ENCODE measurements at places on chromosomes 7 and 10.

GRCh38 chr7:151705636-151706276 is 171.2 kb downstream of the PRKAG2 start:
- no peak for DNase-seq

DNA sequence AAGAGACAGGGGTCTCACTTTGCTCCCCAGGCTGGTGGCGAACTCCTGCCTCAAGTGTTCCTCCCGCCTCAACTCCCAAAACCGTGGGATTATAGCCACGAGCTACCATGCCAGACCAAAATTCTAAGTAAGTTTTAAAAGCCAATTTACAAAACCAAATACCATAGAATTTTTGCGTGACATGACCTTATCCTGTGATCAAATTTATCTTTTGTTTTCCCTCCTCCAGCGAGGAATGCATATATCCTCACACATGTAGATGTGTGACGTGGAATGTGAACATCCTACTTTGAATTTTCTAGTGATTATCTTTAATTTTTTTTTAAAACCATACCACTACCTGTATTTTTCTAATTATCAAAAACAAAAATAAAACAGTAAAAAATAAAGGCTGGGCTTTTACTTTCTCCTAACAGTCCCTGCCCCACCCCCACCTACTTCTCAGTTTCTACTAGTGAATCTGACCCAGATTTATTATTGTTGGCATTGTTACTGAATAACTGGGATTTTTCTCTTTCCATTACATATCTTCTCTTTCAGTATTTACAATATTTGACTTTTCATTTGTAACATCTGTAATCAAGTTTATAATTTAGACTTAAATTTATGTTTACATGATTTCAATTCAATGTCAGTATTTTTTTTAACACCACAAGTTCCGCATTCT is 26.0 kb downstream of the CYTH3 start:
- no peak for DNase-seq

DNA sequence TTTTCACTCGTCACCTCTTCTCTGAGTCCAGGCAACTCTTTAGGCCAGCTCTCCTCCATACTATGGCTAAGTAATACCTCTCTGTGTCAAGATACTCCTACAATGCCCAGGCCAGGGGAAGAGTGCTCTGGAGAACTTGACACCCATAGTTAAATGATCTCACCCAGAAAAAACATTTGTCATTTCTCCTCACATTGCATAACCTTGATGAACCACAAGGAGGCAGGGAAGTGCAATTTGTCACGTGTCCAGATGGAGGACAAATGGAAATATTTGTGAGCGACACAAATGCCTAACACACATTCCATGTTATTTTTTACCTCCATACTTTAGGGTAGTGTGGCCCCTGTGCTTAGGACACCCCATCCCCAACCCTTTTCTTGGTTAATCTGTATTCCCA is 78.3 kb downstream of the HTR7 start:
- DNase-seq: no peak

DNA sequence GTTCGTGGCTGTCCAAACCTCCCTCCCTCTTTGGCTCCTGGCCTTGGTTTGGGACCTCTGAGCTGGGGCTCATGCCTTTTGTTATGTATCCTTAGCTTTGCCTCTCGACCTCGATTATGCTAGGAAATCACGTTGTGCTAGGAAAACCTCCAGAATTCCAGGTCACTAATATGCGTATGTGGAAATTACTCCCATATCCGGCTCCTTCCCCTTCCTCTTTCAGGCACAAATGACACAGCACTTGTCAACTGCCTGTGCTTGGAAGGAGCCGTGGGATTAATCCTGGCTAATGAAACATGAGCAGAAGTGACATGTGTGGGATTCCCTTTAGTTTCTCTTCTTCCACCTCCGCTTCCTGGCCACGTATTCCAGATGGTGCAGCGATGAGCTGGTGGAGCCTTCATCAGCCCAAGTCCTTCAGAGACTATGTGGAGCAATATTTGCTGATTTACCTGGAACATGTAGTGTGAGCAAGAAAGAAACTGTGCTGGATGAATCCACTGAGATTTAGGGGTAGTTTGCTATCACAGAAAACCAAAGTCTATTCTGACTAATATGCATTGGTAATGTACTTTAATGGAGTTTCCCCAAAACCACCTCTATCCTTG is 149.2 kb downstream of the REEP3 start:
- no peak for DNase-seq

DNA sequence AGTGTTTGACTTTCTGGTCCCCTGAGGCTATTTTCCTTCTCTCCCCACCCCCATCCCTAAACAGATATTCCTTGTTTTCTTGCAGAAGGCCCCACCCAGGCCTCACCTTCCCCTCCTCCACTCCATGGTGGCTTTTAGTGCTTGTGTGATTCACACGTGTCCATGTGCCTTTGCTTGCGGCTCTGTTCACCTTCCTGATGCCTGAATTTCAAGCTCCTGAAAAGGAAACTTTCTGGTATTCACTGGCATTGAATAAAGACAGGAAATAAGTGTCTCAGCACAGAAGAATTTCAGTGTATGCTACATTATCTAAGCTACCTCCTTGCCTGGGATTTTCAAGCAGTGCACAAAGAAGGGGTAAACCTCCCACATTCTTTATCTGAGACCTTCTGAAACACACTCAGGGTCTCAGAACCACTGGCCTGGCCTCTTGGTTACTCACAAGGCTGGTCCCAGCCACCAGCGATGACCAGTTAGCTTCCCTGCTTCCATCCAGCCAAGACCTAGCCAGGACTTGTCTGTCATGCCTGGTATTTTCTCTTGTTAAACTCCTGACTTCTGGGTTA is 17.2 kb upstream of the UBE2H start:
- DNase-seq: no peak

DNA sequence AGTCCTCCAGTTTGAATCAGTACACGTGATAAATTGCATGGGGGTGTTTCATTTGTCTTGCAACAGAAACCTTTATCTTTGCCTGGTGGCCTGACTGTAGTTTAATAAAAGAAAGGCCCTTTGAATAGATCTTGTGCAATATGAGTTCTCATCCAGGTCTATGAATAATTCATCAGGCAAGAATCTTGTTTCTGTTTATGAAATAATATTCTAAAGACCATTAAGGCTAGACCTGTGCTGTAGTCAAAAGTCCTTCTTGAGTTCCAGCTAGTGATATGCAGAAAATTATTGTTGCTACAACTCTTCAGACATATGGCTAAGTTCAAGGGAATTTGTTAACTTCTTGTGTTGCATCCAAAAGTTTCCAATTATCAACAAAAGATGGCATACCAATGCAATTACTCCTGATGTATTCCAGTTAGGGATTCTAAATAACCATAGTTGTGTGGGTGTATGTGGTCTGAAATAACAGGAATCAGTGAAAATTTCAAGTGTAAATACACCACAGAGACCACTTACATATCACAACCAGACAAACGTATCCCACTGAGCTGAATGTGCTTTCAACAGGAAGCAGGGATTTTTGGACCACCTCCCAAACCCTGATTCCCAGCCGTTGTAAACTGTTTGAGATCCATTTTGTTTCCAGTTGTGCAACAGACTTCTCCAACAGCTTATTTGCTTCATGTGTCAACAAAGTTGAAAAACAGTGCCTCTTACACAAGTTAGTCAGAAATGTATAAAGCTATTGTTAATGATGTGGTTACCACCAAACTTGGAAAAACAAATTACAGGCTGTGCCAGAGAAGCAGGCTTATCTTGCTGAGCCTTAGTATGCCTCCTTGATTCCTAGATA is 54.7 kb upstream of the BICC1 start:
- DNase-seq: no peak

GRCh38 chr10:124569623-124570470 is 108.2 kb downstream of the LHPP start:
- DNase-seq: no peak

DNA sequence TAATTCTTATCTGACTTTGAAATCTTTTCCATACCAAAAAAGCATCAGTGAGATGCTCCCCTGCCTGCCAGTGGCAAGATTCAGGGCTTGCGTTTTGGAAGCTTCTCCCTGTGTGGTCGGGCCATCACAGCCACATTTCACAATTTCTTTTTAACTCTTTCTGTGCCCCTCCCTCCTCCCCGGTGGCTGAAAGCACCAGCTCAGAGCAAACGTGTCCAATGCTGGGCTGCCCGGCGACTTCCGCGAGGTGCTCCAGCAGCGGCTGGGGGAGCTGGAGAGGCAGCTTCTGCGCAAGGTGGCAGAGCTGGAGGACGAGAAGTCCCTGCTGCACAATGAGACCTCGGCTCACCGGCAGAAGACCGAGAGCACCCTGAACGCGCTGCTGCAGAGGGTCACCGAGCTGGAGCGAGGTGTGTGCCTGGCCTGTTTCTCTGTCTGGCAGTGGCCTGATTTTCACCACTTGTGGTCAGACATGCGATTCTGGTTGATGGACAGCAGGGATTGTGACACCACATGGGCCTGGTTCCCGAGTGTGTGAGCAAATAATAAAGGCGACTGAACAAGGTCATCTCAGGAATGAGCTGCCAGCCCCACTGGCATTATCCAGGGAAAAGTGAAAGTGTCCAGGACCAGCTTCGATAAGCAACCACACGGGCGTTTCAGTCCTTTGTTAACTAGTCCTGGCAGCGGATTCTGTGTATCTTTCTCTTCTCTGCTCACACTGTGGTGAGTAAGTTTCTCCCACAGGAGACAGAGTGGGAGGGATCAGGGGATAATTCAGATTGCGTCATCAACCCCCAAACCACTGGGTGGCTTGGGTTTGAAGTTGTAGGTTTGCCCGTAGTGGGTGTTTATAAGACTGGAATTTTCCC is 2.6 kb downstream of the NPTX2 start:
- no peak for DNase-seq

DNA sequence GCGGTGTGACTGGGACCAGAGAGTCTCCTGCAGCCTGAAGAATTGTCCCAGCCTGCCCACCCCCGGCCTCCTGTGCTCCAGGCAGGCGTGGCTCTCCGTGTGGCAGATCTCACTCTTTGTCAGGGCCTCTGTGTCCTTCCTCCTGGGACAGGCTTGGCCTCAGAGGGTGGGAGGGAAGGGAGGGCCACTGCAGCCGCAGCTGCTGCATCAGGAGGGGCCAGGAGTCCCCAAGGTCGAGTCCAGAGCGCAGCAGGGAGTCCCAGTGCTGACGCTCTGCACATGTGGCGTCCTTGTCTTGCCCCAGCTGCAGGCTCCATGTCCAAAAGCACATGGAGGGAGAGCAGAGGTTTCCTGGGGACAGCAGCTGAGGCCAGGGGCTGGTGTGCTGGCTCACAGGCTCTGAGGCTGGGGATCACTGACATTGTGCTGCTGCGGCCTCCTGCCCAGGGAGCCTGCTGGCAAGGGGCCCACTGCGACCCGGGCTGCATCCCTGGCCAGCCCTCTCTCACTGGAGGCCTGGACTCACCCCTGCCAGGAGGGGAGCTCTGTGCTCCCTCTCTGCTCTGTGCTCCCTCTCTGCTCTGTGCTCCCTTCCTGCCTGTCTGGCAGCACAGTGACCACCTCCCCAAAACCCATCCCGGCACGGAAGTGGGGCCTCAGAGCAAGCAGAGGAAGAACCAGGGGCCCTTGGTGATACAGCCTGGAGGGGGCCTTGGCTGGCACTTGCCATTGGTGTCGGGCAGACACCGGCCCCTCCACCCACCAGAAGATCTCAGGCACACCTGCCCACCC is 114.6 kb upstream of the RET start:
- DNase-seq: no peak

- no peak for DNase-seq
Observed at GRCh38 chr7:136874393-136875032, 6.1 kb downstream of the CHRM2 start.

DNA sequence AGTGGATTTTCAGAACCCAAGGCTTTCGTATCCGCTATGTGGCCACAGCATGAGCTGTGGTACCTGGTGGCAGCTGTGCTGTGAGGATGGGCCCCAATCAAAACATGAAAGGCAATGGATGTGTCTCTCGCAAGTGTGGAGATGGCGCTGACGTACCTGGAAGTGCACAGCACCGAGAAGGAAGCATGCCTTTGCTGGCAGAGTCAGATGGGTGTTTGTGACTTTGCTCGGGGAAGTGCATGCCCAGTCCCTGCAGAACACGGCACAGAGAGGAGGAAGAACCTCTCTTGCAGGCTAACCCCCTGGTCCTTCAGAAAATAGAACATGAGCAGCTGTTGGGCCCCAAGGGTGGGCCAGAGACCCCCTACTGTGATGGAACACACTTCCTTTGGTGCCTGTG is 654.1 kb upstream of the ZWINT start:
- DNase-seq: no peak

DNA sequence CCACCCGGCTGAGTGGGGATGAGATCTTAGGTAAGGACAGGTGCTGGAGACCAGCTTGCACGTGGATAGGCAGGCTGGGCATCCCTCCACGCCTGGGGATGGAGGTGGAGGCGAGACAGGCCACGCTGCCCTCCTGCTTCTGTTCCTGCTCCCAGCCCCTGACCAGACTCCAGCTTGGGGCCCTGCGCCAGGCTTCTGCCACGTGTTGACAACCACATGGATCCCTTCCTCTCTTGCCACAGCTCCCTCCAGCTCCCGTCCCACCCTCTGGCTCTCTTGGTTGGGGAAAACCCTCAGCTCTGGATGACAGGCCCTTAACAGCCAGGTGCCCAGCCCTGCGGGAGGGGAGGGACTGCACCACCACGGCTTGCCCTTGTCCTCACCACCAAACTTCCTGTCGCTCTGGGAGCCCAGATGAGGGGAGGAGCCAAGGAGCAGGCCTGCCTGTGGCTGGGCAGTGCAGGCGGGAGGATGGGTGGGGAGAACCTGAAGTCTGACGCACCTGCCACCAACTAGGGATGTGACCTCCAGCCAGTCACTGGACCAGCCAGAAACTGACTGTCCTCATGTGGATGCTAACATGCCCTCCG is 36.0 kb downstream of the KCNH2 start:
- DNase-seq: peak; percentile 23

- DNase-seq: no peak
Observed at GRCh38 chr7:17269341-17270221, 28.9 kb upstream of the AHR start.

- DNase-seq: no peak
Observed at GRCh38 chr7:149218469-149219420, 20.7 kb upstream of the ZNF212 start.

DNA sequence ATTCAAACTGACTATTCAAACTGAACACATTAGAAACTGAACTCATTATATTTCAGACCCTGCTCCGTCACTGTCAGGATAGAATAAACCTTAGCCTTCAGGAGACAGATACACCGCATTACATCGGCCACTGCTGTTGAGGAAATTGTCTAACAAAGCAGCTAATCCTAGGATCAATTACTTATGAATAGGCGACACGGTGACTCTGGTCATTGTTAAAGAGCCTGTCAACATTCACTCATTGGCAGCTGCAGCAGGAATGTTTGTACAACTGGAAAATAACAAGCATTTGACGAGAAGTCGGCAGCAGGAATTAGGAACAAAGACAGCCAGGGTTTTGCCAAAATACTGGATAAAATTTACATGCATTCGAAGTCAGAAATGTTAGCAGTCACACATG is 112.0 kb upstream of the MKX start:
- DNase-seq: no peak
